ENCODE measurements at places on chromosomes 2 and 18.
A peak's percentile ranks its signal among the peaks of the same experiment; 100 is the strongest.

GRCh38 chr18:47999801-48000248 is 69.4 kb upstream of the SMAD2 start:
- no peak for DNase-seq

GRCh38 chr2:155060896-155061295 is 362.4 kb downstream of the KCNJ3 start:
- DNase-seq: no peak

DNA sequence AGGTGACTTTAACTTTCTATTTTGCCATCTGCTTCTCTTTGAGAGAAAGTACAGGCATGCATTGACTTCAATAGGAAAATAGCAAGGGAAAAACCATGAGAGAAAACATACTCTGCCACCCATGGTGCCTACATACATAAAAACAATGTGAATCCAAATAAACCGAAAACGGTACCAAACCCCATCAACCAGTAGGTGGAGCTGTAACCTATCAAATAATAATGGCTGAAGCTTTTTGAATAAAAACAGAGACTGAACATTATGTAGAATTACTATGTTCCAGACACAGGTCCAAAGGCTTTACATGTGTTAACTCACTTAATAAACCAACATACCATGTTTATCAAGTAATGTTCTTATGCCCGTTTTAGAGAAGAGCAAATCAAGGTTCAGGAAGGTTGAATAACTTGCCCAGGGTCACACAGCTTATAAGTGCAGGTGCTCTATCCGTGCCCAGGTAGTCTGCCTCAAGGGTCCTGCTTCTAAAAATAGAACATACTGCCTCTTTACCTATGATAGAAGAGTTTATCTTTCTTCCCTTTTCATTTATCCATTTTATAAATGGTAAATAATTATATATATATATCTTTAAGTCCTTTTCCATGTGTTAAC is 293.9 kb upstream of the SYT4 start:
- DNase-seq: no peak

- DNase-seq: no peak
Measured at GRCh38 chr2:208025814-208026184, 472 bp upstream of the PLEKHM3 start.

DNA sequence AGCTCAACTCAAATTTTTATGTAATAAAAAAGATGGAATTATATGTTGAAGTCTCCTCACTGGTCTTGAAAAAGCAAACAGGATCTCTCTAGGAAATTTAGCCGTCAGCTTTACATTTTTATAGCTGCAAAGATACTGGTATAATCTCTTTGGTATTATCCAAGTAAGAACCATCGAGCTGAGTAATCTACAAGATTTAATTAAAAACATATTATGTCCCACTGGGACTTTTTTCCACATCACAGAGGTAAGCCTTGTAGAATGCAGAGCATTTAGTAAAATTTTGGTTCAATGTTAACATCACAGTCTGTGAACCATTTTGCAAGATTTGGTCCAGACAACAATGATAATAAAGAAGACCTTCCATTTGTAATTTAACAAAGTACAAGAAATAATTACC is 162.6 kb upstream of the SLC39A10 start:
- no peak for DNase-seq

GRCh38 chr2:122636097-122636496 is 880.6 kb downstream of the TSN start:
- DNase-seq: no peak

GRCh38 chr2:98293030-98293429 is 53.2 kb upstream of the CNGA3 start:
- no peak for DNase-seq

DNA sequence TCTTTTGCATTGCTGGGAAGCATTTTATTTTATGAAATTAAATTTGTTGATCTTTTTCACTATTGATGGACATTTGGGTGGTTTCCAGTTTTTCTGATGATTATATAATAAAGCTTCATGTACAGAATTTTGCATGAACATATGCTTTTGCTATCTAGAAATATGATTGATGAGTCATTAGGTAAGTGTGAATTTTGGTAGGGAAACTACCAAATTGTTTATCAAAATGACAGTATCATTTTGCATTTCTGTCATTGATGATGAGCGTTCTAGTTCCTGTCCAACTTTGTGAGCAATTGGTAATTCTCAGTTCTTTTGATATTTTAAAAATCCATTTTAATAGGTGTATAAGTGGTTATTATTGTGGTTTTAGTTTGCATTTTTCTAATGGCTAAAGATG is 67.7 kb downstream of the TAF4B start:
- no peak for DNase-seq

DNA sequence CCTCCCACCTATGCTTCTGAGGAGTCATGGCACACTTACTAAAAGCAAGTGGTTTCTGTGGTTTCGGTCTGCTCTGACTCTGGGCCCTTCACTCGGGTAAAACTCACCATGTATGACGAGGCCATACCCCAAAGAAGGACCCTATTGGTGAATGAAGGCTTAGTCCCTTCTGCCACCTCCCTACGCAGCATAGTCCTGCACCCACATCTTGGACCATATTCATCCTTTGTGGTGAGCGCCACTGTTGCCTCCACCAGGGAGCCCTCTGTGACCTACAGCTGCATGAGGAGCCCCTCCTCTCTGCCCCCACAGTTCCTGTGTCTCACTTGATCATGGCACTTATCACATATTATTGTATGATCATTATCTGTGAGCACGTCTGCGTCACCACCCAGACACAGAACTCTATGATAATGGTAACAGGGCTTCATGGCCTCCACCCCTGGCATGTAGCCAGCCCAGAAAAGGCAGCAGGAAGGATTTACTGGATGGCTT is 113.3 kb downstream of the TFCP2L1 start:
- DNase-seq: no peak

DNA sequence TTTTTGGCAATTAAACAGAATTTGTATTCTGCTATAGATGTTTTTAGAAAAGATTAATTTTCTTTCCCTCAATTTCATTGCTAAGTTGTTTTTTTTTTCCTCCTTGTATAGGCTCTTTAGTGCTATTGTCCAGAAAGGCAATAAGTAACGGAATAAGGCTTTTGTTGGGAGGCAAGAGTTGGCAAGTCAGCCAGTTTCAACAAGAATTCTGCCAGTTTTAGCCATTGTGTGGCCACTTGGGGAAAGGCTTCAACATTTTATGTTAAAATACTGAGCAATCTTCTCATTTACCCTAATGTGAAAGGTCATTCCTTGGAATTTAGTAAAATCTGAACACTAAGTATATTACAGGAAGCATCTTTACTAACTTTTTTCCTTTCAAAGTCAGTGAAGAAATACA is 9.6 kb downstream of the CALCRL start:
- no peak for DNase-seq

- no peak for DNase-seq
Measured at GRCh38 chr2:55595536-55595935, 21.9 kb downstream of the PPP4R3B start.

DNA sequence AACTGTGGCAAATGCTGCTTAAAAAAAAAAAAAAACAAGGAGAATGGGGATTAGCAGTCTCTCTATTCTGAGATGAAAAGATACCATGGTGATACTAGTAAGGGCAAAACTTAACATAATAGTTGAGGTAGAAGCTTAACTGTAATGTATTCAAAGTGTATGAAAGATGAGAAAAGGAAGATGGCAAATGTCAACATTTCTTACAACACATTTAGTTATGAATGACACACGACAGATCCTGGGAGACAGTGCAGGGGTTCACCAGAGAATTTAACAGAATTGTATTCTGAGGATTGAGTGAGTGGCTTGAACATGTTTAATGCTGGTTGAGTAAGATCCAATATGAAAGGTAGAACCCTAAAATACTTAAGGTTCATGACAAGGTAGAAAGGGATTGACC is 52.7 kb downstream of the CUL3 start:
- DNase-seq: no peak

DNA sequence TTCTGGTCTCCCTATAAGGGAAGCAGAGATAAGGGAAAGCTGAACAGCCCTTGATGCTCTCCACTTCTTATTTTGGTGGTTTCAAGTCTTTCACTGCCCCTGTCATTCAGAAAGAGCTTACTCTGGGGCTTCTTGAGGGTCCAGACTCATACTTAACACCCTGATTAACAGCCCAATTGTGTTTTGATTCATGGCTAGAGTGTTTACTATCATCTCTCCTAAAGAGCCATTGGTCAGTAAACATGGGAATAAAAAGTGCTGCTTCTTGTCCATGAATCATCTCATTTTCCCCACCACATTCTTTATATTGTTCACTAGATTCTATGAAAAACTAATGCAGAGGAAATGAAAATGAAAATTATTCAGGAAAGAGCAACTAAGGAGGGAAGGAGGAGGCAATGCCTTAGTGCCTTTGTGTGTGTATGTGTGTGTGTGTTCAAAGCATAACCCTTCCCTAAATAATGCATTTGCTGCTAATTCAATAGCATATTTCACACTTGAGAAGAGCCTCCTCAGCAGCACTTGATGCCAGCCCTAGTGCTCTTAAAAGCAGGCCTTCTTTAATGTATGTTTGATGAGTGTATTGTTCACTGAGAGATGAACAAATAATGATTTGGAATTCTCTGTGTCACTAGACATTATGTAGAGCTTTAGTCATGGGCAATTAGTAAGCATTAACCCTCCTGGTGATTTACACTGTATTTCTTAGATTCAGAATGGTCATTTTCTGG is 63.5 kb downstream of the DCC start:
- DNase-seq: no peak

DNA sequence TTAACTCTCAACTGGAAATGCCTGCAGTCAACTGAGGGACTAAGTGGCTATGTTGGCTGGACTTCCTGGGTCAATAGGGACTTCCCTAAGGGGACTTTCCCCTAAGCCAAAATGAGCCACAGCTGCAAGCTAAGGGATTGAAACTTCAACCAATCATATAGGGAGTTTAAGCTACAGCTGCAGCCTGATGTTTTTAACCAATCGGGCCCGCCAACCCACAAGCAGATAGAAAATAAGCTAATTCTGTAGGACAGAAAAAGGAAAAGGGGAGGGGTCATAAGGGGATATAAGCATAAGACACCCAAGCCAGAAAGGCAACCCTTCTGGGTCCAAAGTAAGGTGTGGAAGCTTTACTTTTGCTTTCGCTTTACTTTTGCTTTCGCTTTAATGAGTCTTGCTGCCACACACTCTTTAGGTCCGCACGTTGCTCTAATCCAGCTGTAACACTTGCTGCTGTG is 927.5 kb downstream of the ERBB4 start:
- DNase-seq: no peak

DNA sequence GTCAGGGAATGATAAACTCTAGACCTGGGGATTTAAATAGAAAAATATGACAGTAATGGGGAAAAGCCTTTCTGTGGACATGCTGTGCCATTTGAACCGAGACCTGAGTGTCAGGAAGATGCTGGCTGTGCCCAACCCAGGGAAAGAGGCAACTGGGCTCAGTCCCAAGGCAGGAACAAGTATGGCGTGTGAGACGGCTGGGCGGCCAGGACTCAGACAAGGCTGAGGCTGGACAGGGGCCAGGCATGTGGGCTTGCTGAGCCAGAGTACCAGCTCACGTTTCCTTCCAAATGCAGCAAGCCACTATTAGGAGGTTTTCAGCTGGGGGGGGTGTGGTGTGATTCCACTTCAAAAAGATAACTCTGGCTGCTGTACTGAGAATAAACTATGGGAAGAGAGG is 92.4 kb downstream of the INPP5D start:
- DNase-seq: peak; percentile 86

GRCh38 chr18:2222270-2223185 is 348.8 kb downstream of the METTL4 start:
- no peak for DNase-seq

GRCh38 chr2:127514485-127514884 is 11.8 kb downstream of the IWS1 start:
- DNase-seq: peak; percentile 61

GRCh38 chr2:161163440-161163839 is 3.2 kb downstream of the TANK start:
- no peak for DNase-seq

GRCh38 chr2:26196683-26197418 is 24.0 kb downstream of the GAREM2 start:
- DNase-seq: no peak

Data from Right ventricle myocardium superior (tissue), 1 donor.